RPMI7951 (cell line): ENCODE measurements at places on chromosomes 12 and 14.

- no peak for DNase-seq
Measured at GRCh38 chr12:118493962-118494361, 117.6 kb downstream of the SUDS3 start.

- no peak for DNase-seq
Measured at GRCh38 chr14:91891721-91892220, 24.4 kb upstream of the TC2N start.

DNA sequence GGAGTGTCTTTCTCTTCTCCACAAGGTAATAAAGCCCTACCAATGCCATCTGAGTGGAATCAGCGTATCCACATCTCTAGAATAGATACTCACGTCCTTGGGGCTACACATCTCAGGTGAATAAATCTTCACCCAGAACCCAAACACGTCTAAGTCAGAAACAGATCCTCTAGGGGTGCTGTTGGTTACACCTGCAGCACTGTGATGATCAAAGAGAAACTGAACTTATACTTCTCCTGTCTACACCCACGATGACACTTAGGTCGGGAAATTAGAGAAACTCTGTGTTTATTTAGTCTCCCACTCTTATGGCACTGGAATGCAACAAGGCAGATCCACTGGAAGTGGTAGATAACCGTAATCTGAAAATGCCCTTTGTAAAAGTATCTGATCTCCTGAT lies 46.2 kb downstream of the WIF1 start:
- DNase-seq = no peak

GRCh38 chr12:54704202-54704601 lies 56.0 kb upstream of the DCD start:
- no peak for DNase-seq
